ENCODE measurements at places on chromosomes 5 and 9. TPM values are rescaled to one million over a fixed set of nuclear protein-coding genes. Genes with fewer than 3 reads are reported as not detected.

DNA sequence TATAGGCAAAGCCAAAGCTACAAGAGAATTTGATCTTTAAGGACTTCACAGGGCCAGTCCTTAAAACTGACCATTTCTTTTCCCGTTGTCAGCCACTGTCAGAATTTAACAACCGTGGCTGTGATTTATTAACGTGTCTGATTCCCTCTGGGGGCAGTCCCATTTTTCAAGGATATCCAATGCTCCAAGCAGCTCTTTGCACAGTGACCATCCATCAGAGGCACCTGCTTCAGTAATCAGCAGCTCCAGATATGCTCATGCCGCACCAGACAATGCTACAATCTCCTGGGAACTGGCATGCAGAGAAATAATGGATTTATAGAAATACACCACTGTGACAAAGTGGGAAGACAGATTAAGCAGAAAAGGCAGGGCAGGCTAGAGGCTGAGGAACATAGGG lies 163.3 kb upstream of the PPP1R2B start:
- no peak for DNase-seq

DNA sequence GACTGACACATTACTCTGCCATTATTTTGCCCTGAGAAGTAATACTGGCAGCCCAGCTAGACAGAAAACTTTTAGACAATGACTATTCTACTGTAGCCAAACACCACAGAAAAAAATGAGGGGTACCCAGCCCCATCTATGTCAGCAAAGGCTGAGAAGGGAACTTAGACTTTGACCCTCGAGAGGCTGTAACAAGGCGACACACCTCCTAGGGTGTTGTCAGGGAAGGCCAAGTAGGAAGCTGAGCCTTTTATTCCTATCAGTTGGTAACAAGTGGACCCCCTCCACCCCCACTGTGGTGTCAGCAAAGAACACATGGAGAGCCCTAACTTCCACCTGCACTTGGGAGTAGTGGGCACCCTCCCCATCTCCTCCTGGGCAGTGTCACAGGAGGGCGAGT lies 55.6 kb downstream of the SPTLC1 start:
- no peak for DNase-seq

Gene AFF4
- 87.4 TPM for total RNA-seq

Gene BTNL8
- not detected for total RNA-seq

Gene HACD4
- total RNA-seq = 3.9 TPM

Gene PTGDS
- not detected for total RNA-seq

Gene VDAC1
- 60.7 TPM for total RNA-seq

Gene GZMA
- total RNA-seq = not detected

All from B cell (primary cell).